Coronary artery (tissue), 2 donors: ENCODE measurements at places on chromosomes 12 and 14.

- DNase-seq = no peak
Measured at GRCh38 chr12:26937443-26937862, 328 bp downstream of the INTS13 start.

GRCh38 chr12:126397071-126397581, 1331.9 kb downstream of the AACS start:
- no peak for DNase-seq

- DNase-seq = no peak
Measured at GRCh38 chr14:84797326-84797725, 732.6 kb upstream of the FLRT2 start.

DNA sequence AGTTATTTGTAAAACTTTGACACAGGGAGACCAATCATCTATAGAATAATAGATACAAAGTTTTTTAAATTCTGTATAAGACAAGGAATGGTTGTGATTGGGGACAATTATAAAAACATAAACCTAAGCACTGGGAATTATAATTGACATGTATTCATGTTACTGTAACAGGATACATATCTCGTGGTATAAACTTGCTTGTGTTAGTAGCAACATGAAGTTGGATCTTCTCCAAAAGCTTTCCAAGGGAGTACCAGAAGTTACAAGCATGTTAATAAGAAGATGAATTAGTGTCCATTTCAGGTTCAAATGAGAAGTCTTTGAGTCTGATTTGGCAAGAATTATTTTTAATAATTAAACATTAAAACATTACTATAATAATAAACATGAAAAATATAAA, 42.2 kb downstream of the CDKL1 start:
- DNase-seq = no peak

DNA sequence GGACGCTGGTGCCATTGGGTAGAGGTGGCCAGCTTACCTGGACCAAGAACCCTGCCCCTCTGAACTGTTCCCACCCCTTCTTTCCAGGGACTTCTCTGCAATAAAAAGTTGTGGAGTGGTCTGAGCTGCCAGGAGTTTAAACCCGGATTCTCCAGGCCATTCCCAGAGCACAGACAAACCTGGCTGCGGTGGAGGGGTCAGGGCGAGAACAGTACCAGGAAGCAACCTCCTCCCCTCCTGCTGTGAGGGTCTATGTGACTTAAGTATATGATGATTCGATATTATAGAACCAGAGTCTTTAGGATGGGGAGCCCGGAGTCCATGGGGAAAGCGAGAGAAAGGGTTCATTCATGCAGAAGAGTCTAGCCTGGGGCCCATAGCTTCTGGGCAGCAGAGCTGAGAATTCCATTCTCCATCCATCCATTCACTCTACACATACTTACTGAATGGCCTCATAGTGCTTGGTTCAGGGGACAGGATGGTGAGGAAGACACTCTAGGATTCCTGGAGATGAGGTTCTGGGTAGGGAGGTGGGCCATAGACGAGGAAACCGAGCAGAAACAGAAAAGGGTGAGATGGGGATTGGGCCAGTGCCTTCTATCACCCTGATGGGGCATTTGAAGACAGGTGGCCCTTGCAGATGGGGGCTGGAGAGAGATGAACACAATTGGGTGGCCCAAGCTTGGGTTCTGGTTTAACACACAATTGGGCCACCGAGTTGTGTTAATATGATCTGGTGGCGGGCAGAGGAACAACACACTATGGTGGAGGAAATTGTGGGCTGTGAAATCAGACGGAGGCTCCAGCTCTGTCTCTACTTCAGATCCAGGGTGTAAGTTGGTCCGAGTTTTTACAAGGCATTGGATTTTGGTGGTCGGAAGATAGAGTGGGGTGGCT, 5.2 kb downstream of the KRT86 start:
- no peak for DNase-seq

- no peak for DNase-seq
Measured at GRCh38 chr14:57981817-57982560, 116.1 kb upstream of the SLC35F4 start.

GRCh38 chr14:102424520-102424919, 61.8 kb downstream of the TECPR2 start:
- DNase-seq = no peak

DNA sequence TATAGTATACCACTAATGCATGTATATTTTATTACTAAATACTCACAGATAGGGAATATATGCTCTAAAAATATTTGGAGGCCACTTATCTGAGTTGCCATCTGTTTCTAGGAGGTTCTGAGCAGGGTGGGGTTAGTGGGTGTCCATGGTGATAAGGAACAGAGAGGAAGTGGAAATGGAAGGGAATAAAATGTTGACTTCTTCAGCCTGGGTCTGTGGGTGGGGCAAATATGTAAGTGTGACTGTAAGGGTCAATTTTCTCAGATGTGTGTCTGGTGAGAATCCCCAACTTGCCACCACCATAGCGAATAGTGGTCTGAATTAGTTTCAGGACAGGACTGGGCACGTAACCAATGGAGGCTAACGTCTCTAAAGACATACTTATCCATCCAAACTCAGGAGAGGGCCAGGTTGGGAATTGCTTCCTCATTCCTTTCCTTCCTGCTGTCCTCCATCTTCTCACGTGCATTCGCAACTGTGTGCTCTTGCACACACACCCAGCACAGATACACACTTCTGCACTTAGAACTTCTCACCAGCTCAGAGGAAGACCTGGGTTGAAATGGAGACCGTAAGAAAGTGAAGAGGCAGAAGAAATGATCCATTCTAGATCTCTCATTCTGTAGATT, 54.2 kb upstream of the GZMB start:
- DNase-seq = no peak

GRCh38 chr12:3364661-3365462, 126.1 kb upstream of the PRMT8 start:
- peak; percentile 55 for DNase-seq

- no peak for DNase-seq
Measured at GRCh38 chr14:74563233-74563585, 48.8 kb downstream of the LTBP2 start.
